ENCODE measurements at places on chromosomes 1 and 21.

DNA sequence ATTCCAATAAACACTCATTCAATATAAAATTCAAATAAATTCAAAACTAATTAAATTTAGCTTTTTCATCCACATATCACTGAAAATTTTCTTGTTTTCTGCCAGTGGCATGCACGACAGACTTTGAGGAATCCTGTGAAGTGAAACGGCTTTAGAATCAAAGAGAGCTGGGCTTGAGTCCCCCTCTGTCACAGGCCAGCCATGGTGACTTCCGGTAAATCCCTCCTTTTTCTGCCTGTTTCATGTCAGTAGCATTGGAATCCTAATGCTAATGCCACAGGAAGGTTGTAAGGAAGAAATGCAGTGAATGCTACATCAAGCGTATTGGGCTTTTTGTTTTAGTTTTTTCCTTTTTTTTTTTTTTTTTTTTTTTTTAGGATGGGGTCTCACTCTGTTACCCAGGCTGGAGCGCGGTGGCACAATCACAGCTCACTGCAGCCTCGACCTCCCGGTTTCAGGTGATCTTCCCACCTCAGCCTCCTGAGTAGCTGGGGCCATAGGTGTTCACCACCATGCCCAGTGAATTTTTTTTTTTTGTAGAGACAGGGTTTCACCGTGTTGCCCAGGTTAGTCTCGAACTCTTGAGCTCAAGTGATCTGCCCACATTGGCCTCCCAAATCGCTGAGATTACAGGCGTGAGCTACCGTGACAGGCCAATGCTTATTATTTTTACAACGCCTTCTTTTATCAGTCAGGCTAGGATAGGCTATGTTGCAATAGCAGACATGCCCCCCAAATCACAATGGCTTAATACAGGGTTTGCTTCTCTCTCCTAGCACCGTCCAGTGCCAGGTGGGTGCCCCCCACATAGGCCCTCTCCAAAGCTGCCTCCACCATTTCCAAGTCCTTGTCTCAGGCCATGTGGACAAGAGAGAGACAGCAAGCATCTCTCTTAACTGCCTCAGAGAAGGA is 3.6 kb upstream of the MATN1 start:
- no peak for DNase-seq

GRCh38 chr1:8870616-8871538 is 7.6 kb downstream of the ENO1 start:
- no peak for DNase-seq

DNA sequence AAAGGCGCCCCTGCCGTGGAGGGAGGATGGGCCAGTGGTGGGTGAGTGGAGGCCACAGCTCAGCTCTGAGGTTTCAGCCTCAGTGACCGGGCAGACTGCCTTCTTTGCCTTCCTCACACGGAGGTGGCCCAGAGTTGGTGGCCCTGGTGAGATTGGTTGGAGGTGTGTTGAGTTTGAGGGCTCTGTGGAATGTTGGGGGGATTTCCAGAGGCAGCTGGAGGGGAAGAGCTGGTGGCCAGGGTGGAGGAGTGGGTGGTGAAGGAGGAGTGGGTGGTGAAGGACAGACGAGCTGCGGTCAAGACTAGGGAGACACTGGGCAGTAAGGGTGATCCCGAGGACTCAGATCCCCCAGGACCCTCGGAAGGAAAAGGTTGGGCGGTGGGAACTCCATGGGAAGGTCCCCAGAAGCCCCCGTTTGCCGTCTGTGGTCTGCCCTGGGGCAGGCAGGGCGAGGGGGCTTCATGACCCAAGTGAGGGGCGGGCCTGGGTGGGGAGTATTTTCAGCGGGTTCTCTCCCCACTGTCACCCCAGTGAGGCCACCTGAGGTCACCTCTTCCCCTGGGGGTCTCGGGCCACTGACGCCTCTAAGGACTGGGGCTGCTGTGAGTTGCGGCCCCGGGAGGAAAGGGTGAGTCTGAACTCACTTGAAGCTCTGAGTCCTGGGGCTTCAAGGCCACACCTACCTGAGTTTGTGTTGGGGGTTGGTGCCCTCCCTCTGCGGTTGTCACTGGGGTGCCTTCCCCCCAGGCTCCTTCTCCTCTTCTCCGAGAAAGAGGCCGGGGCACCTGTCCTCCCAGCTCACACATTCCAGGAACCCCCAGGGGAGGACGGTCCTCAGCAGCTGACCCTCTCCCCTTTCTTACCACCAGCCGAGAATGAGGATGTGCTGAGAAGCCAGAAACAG is 22.7 kb upstream of the PIK3CD start:
- DNase-seq: no peak

DNA sequence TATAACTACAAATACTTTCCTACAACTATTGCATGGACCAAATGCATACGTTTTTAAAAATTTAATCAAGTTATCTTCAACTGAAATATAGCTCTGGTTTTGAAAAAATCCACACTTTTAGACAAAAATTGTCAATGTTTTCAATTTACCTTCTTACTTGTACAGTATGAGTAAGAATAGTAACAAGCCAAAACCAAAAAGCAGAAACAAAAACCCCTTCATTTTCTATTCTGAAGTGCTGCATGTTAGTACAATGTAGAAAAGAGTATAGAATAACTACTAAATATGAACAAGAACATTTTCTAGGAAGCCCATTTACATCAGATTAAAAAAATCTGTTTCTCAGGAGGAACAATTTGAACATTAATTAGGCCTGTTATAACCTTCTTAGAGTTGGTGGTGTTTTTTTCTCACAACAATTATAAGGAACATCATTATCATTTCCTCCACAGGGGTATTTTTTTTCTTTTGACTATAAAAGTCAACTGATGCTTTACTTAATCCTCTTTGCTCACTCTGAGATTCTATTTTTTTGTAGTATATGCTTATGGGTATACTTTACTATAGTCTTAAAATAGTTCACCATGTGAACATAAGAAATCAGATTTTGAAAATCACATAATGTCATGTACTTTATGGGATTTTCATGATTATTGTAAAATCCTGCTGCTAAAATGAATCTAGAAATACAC is 475.4 kb downstream of the PTBP2 start:
- no peak for DNase-seq

DNA sequence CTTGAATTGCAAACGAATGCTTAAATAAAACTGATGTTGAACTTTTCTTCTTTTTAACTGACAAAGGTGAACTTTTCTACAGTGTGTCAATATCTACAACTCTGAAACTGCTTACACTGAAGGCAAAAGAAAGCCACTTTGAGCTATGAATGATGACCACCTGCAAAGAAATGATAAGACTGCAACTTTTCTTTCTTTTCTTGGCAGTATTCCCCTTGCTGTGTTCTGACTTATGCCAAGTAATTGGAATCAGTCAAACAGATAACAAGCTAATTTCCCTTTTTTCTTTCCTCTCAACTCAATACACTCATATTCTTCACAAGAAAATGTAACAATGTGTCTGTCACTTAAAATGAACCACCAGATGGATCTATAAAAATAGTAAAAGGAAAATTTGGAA is 588.1 kb upstream of the BRINP3 start:
- DNase-seq: no peak

DNA sequence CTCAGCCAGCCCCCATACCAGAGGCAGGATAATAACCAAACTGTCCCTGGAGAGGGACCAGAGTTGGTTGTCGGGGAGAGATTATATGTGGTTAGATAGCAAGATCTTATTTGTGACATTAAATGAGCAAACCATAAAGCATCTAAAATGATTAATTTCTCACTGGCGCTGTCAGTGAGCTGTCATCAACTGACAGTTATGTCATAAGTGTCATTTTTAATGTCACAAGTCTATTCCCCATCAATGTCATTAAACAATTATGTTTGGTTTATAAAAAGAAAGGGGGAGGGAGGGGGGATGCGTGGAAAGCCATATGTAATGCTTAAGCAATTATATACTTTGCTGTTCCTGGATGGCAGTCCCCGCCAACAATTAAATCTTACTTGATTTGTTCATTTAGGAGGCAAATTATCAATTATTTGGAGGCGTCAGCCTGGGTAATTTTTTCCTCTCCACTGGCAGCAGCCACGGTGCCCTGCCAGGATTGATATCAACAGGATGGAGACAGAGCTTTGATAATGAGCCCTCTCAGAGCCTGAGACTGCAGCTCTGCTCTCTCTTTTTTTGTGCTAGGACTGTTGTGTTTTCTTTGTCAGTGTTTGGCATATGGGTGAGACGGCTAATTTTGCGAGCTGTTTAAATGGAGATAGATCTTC is 333.6 kb upstream of the CAMK1G start:
- peak; percentile 55 for DNase-seq

DNA sequence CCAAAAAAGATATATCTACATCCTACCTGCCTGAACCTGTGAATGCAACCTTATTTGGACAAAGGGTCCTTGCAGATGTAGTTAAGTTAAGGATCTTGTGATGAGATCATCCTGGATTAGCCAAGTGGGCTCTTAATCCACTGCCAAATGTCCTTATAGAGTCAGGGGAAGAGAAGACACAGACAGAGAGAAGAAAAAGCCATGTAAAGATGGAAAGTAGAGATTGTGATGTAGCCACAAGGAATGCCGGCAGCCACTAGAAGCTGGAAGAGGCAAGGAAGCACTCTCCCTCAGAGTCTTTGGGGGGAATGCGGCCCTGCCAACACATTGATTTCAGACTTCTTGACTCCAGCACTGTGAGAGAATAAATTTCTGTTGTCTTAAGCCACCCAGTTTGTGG is 16.2 kb downstream of the HSD11B1 start:
- DNase-seq: no peak

GRCh38 chr1:173224949-173225348 is 17.8 kb upstream of the TNFSF4 start:
- DNase-seq: no peak

DNA sequence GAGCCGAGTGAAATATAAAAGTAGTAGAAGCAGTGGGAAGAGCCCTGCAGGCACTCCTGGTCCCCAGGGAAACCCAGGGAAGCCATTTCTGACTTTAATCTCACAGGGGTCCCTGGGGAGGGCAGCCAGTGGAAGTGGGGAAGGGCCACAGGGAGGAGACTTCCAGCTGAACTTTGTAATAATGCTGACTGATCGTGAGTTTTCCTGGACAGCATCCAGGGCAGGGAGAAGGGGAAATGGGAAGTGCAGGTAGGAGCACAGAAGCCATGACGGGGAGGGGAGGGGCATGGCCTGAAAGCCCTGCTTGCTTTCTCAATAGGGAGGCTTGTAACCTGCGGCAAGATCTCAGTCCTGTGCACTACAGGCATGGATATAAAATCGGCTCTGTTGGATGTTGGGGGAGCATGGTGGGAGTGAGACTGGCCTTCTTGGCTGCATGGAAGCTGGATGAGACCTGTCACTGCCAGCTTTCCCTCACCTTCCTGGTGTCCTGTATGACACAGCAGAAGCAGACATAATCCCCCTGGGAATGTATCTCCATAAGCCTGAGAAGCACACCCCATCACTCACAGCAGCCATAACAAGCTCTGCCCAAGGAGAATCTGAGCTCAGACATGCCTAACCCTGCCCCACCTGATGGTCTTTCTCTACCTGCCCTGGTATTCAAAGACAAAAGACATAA is 15.1 kb upstream of the MX1 start:
- DNase-seq: no peak

DNA sequence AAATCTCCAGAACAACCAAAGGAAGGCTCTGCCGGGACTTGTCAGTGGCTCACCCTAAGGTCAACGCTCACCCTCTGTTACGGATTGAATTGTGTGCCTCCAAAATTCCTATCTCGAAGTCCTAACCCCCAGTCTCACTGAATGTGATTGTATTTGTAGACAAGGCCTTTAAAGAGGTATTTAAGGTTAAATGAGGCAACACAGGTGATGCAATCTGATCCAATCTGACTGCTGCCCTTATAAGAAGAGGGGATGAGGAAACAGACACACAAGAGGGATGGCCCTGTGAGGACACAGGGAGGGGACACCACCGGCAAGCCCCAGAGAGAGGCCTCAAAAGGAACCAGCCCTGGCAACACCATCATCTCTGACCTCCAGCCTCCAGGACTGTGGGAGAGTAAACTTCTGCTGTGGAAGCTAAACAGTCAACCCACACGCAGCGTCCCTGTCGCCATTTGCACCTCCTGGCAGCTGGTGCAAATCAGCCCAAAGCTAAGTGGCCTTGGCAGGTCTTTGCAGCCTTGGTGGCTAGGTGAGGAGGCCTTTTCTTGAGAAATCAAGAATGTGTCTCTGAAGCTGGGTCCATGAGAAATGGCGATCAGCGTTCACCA is 24.2 kb downstream of the UBASH3A start:
- no peak for DNase-seq

DNA sequence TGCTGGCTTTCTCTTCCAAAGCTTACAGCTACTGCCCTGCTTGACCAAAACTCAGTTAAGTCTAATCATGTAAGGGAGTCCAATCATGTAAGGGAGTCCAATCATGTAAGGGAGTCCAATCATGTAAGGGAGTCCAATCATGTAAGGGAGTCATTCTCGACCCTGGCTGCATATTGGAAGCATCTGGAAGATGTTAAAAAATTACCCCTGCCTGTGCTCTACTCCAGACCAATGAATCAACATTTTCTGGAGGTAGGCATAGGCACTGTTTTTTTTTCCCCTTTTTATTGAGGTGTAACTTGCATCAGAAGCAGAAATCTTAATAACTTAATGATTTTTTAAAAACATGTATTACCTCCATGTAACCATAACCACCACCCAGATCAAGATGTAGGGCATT is 9.4 kb downstream of the PIGP start:
- no peak for DNase-seq

GRCh38 chr1:42013881-42014470 is 95.3 kb upstream of the HIVEP3 start:
- no peak for DNase-seq

DNA sequence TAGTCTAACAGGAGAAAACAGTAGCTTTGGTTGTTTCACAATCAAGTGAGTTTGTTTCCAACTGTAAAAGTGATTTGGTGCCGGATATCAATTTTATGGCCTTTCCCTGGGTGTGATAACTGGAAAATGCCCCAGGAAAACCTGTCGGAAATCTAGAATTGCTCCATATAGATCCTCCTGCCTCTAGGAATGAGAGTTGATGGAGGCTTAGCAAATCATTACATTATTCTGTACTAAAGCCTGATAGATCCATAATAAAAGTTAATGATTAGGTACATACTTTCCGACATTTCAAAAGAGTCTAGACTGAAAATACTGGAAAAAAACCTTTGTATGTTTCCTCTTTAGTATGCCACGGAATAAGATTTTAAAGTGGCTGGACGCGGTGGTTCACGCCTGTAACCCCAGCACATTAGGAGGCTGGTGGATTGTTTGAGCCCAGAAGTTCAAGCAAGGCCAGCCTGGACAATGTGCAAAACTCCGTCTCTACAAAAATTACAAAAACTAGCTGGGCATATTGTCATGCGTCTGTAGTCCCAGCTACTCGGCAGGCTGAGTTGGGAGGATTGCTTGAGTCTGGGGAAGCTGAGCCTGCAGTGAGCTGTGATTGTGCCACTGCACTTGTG is 70.0 kb upstream of the SLC45A1 start:
- no peak for DNase-seq

GRCh38 chr1:232571523-232571922 is 58.4 kb downstream of the SIPA1L2 start:
- no peak for DNase-seq

- DNase-seq: no peak
Measured at GRCh38 chr1:87202922-87203655, 125.6 kb upstream of the LMO4 start.

Data from COR-L47 (cell line).